GM23338 (cell line): ENCODE measurements at places on chromosomes 7 and 10.
A peak's percentile ranks its signal among the peaks of the same experiment; 100 is the strongest.

DNA sequence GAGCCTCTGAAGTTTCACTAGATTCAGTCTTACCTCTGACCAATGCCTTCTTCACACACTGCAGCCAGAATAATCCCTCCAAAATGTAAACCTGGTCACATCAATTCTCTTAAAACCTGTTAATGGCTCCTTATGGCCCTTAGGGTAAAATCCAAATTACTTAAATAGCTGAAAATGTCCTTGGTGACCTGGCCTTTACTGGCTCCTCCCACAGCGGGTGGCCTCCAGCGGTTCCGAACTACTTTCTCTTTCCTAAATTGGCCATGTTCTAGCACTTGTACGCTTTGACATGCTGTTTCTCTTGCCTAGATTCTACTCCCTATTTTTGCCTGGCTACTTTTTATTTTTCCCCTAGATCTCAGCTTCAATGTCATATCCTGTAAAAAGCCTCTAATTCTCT is 36.1 kb downstream of the AGK start:
- no peaks in the 10 kb centered on the region for H3K36me3 ChIP-seq
- DNase-seq = no peak
- peaks cover 56% of the 10 kb centered on the region for H3K4me1 ChIP-seq
- peak overlapping the region; percentile 90; the same call in 1 of the 2 replicates for H3K27ac ChIP-seq
- no peak overlapping the region for H3K4me3 ChIP-seq

DNA sequence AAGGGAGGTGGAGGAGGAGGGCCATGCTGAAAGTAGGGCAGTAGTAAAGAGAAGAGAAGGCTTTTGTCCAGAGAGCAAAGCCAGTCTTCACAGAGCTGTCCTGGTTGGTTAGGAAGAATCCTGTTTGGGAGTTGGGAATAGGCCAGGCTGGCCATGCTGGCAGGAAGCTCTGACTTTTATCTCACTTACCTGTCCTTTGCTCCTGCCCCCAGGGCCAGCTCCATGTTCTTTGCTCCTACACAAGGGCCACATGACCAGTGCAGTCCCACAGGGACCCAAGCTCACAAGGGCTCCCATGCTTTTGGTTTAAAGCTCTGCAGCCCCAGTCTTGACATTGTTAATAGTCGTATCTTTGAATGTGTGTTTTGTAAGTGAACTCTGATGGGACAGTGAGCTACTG is 161.6 kb upstream of the KMT2E start:
- H3K4me3 ChIP-seq = no peak overlapping the region
- H3K27me3 ChIP-seq = no peaks in the 10 kb centered on the region
- H3K4me1 ChIP-seq = no peaks in the 10 kb centered on the region
- no peaks in the 10 kb centered on the region for H3K36me3 ChIP-seq

- H3K4me3 ChIP-seq = no peak overlapping the region
- H3K36me3 ChIP-seq = no peaks in the 10 kb centered on the region
- no peaks in the 10 kb centered on the region for H3K4me1 ChIP-seq
- H3K27ac ChIP-seq = no peak overlapping the region
- H3K27me3 ChIP-seq = no peaks in the 10 kb centered on the region
Measured at GRCh38 chr7:131455001-131455400, 101.4 kb downstream of the PODXL start.

DNA sequence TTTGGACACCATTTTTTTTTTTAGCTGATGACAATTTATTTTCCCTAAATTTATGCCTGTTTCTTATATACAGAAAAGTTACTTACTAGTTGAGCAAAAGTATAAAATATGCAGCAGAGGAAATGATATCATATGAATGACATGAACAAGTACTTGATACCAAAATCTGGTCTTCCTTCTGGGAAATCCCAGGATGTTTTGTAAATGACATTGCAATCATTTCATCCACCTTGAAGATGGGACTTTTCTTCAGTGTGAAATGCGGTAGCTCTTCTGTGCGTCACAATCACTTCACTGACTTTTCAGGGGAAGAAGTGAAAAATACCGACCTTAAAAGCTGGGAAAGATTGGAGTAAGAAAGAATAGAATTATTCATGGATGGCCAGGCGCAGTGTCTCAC is 23.8 kb downstream of the C1QL3 start:
- H3K27ac ChIP-seq = no peak overlapping the region
- H3K4me1 ChIP-seq = no peaks in the 10 kb centered on the region
- H3K4me3 ChIP-seq = no peak overlapping the region
- DNase-seq = no peak
- no peaks in the 10 kb centered on the region for H3K27me3 ChIP-seq

GRCh38 chr10:7317786-7318446 is 92.9 kb downstream of the SFMBT2 start:
- H3K36me3 ChIP-seq = peaks cover 4% of the 10 kb centered on the region; the same call in 1 of the 2 replicates
- no peak overlapping the region for H3K27ac ChIP-seq
- no peak overlapping the region for H3K4me3 ChIP-seq
- peaks cover 6% of the 10 kb centered on the region; the same call in 1 of the 2 replicates for H3K4me1 ChIP-seq
- no peaks in the 10 kb centered on the region for H3K27me3 ChIP-seq

- H3K27me3 ChIP-seq = no peaks in the 10 kb centered on the region
- H3K27ac ChIP-seq = no peak overlapping the region
- DNase-seq = no peak
- H3K4me1 ChIP-seq = no peaks in the 10 kb centered on the region
Measured at GRCh38 chr10:47248386-47249090, 51.5 kb upstream of the GDF10 start.

GRCh38 chr10:129885526-129885925 is 78.5 kb downstream of the EBF3 start:
- no peak overlapping the region for H3K4me3 ChIP-seq
- H3K27me3 ChIP-seq = no peaks in the 10 kb centered on the region
- H3K27ac ChIP-seq = no peak overlapping the region
- DNase-seq = no peak
- H3K36me3 ChIP-seq = no peaks in the 10 kb centered on the region
- H3K4me1 ChIP-seq = peaks cover 13% of the 10 kb centered on the region

DNA sequence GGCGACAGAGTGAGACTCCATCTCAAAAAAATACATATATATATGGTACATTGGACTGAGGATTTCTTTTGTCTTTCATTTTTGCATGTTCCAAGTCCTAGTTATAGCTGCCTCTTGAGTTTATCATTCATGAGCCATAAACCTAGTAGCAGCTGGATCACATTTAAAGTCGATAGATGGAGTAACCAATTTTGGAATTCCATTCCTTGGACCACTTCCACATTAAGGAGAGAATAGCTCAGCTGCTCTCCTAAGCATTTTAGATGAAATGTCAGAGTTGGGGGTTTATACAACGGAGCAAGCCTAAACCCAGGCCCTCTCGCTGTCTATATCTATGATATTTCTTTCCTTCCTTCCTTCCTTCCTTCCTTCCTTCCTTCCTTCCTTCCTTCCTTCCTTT is 141.2 kb downstream of the LYZL1 start:
- H3K4me1 ChIP-seq = no peaks in the 10 kb centered on the region
- DNase-seq = no peak
- H3K27ac ChIP-seq = no peak overlapping the region
- H3K4me3 ChIP-seq = no peak overlapping the region

DNA sequence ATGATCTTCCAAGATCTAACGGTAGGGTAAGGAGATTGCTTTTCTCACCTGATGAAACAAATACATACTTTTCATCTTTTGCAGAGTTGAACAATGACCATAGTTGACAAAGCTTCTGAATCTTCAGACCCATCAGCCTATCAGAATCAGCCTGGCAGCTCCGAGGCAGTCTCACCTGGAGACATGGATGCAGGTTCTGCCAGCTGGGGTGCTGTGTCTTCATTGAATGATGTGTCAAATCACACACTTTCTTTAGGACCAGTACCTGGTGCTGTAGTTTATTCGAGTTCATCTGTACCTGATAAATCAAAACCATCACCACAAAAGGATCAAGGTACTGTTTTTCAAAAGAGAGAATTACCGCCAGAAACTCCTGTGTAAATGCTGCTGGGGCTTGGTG is 79.9 kb downstream of the ANKRD61 start:
- H3K4me3 ChIP-seq = no peak overlapping the region
- H3K4me1 ChIP-seq = peaks cover 8% of the 10 kb centered on the region
- H3K36me3 ChIP-seq = peaks cover 20% of the 10 kb centered on the region
- no peaks in the 10 kb centered on the region for H3K27me3 ChIP-seq
- DNase-seq = no peak
- H3K27ac ChIP-seq = no peak overlapping the region

- H3K4me1 ChIP-seq = no peaks in the 10 kb centered on the region
- H3K4me3 ChIP-seq = no peak overlapping the region
- H3K27ac ChIP-seq = no peak overlapping the region
- H3K27me3 ChIP-seq = no peaks in the 10 kb centered on the region
- DNase-seq = no peak
Measured at GRCh38 chr7:107506674-107507339, 37.0 kb downstream of the GPR22 start.

DNA sequence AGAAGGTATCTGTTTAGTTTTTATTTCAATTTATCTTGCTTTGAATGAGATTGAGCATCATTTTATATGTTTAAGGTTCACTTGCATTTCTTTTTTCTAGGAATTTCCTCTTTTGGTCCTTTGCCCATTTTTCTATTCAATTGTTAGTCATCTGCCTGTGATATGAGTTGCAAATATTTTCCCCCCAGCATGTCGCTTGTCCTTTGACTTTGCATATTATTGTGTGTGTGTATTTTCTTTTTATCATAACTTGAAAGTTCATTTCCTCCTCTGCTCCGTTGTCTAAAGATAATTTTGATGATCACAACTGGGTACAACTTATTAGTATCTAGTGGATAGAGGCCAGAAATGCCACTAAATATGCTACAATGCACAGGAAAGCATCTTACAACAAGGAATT is 132.7 kb upstream of the MDFIC start:
- H3K4me1 ChIP-seq = no peaks in the 10 kb centered on the region
- no peaks in the 10 kb centered on the region for H3K27me3 ChIP-seq
- H3K27ac ChIP-seq = no peak overlapping the region
- DNase-seq = no peak

- no peak overlapping the region for H3K4me3 ChIP-seq
- no peak overlapping the region for H3K27ac ChIP-seq
- H3K4me1 ChIP-seq = no peaks in the 10 kb centered on the region
- H3K36me3 ChIP-seq = no peaks in the 10 kb centered on the region
- no peaks in the 10 kb centered on the region for H3K27me3 ChIP-seq
- DNase-seq = no peak
Measured at GRCh38 chr10:26481315-26481692, 43.2 kb downstream of the APBB1IP start.
